Activated CD4-positive, alpha-beta T cell treated with anti-CD3 and anti-CD28 coated beads, Interleukin-2, Interleukin-4, amounts not matched to agents 100 ng/mL and 50 ng/mL, durations not matched to agents 16 hours and 8 hours (primary cell): ENCODE measurements at places on chromosomes 11 and 22.
A peak's percentile ranks its signal among the peaks of the same experiment; 100 is the strongest.

DNA sequence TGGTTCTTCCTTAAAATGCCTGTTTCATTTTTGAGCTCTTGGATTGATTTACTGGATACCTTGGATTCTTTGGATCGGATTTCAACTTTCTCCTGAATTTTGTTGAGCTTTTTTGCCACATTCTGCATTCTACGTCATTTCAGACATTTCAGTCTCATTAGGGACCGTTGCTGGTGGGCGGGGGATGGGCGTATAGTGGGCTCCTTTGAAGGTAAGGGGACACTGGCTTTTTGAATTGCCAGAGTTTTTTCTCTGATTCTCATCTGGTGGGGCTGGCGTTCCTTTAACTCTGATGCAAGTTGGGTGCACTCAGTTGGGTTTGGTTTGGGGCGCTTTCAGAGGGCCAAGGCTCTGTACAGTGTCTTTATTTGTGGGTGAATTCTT is 216.5 kb downstream of the DYNC2H1 start:
- no peak for DNase-seq

DNA sequence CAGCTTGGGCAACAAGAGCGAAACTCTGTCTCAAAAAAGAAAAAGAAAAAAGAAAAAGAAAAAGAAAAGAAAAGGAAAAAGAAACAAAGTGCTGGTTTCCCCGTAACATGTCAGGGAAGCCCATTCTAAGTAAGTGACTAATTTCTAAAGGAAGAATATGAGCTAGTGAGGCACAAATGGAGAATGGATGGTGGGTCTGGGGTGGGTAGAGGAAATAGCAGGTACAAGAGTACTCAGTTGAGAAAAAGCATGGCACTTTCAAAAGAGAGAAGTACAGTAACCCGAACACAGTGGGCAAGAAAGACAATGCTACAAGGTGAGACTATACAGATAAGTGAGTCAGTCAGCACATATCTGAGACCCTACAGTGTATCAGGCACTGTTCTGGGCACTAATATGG is 4.5 kb downstream of the MAJIN start:
- peak; percentile 59 for DNase-seq

GRCh38 chr22:45760682-45761081 is 89.0 kb downstream of the ATXN10 start:
- DNase-seq, result no peak

DNA sequence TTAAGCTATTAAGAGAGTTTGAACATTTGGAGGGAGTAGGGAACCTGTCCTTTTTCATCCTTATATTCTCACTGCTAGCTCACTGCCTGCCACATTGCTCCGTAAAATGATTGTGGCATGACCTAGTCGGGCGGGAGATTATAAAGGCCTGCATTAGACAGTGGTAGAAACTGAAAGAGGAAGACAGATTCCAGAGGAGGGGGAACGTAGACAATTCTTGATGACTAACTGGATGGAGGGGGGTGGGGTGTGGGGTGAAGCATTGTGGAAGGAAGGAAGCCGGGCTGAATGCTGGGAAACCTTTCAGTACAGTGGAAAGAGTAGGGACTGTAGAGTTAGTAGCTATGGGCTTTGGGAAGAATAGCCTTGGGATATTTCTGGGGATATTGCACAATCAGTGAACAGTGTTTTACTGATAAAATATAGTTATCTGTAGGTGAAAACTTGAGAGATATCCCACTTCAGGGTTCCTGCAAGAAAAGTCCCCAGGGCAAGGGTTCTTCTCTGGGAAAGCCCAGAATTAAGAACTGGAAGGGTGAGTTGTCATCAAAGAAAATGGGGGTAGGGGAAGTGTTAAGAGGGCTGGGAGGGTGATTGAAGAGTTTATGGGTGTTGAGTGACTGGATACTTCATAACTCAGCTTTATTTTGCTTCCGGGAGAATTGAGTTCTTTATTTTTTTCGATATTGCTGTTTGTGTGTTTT is 2.1 kb downstream of the MED15 start:
- peak; percentile 59 for DNase-seq

DNA sequence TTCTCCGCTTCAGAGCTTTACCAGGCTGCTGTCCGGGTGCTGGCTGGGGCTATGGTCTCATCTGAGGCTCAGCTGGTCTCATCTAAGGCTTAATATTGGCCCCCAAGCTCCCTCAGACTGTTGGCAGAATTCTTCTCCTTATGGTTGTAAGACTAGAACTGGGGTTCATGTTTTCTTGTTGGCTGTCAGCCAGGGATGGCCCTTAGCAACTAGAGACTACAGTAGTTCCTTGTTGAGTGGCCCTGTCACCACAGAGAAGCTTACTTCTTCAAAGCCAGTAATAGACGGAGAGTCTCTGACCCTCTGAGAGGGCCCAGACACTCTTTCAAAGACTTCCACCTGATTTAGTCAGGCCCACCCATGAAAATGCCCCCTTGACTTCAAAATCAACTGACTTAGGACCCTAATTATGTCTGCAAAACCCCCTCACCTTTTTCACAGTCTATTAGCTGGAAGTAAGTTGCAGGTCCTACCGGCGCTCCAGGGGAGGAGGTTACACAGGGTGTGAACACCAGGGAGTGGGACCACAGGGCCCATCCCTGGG is 24.2 kb upstream of the TREH start:
- DNase-seq, result no peak

DNA sequence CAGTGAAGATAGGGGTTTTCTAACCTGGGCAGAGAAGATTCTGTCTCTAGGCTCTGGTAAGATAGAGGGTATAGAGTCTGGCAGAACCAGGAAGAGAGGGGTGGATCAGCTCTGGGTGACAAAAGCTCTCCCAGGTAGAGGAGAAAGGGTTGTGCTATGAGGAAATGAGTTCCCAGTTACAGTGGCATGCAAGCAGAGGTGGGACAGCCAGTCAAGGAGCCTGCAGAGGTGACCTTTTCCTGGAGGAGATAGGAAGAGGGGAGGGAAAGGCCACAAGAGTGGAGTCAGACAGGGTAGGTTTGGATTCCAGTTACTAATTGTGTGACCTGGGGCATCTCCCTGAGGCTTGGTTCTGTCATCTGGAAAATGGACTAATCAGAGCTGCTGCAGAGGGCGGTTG is 3.4 kb upstream of the CAPN5 start:
- no peak for DNase-seq

- no peak for DNase-seq
Measured at GRCh38 chr11:32224580-32224979, 133.7 kb downstream of the RCN1 start.

DNA sequence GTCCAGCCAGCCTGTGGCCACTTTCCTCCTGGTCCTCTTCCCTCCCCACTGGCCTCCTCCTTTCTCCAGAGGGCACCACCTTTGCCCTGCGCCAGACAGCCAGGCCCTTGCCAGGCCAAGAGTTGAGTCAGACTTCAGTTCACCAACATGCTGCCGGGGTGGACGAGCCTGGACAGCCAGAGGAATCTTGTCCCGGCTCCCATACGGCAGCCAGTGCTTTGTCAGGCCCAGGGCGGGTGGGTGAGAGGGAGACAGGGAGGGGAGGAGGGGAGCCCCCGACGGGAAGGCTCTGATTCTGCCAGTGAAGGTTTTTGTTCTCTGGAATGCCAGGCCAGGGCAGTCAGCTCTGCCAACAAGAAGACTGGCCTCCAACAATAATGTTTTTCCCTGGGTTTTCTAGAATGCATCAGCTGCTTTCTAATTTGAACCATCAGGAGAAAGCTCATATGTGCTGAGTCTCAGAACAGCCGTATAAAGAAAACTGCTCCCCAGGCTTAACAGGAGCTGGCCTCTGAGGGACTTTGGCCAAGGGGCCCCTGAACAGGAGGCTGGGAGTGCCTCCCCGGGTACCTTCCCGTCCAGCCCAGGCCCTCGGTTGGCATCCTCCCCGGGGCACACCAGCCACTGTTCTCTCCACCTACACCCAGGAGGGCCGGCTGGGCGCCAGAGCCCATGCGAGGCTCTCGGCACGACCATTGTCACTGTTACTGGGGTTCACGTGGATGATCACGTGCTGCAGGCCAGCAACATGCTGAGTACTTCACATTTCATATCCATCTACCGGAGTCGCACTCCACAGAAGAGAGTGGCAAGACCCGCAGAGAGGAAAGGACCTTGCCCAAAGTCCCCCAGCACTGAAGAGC is 28.6 kb downstream of the LIF start:
- no peak for DNase-seq

DNA sequence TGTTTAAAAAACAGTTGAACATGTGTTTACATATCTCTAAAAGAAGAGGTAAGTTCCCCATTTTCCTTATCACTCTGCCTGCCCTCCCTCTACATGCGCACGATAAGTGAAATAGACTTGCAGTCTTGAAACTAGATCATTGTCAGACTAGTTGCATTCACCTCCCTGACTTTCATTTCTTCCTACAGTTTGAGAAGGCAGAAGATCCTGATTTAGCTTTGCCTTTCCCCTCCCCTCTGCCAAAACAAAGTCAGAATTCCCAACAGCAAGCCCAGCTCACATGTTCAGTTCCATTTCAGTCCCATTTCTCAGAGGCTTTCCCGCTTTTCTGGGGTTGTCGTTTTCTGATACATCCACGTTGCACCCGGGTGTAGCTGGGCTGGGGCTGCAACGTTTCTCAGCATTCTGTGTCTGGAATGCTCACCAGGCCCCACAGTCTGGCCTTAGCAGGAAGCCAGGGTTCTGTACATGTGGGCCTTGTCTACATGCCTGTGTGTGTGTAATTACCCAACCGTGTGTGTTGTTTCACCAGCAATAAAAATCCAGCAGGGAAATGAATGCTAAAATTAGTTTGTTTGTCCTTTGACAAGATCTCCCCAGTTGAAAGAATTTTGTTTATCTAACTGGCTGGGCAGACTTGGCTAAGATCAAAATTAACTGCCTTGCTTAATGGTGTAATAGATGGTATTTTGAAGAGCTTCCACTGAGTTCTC is 179.2 kb downstream of the DBX1 start:
- DNase-seq, result no peak

- peak; percentile 66 for DNase-seq
Measured at GRCh38 chr22:37260901-37261336, 16.9 kb upstream of the RAC2 start.

DNA sequence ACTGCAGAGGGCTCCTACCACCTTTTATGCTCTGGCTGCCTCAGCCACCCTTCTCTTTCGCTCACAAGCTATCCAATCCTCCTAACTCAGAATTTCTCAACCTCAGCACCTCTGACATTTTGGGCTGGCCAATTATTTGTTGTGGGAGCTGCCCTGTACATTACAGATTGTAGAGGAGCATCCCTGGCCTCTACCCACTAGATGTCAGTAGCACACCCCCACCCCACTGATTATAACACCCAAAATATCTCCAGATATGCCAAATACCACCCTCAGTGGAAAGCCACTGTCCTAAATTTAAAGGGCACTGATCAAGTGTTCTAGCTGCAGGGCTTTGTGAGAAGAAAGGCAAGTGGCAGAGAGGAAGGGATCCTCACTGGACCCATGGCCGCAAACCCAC is 443.1 kb downstream of the SOX6 start:
- no peak for DNase-seq

GRCh38 chr11:132718711-132719671 is 813.3 kb downstream of the OPCML start:
- DNase-seq, result peak; percentile 35

- DNase-seq, result no peak
Measured at GRCh38 chr11:122741613-122742300, 86.2 kb downstream of the UBASH3B start.

DNA sequence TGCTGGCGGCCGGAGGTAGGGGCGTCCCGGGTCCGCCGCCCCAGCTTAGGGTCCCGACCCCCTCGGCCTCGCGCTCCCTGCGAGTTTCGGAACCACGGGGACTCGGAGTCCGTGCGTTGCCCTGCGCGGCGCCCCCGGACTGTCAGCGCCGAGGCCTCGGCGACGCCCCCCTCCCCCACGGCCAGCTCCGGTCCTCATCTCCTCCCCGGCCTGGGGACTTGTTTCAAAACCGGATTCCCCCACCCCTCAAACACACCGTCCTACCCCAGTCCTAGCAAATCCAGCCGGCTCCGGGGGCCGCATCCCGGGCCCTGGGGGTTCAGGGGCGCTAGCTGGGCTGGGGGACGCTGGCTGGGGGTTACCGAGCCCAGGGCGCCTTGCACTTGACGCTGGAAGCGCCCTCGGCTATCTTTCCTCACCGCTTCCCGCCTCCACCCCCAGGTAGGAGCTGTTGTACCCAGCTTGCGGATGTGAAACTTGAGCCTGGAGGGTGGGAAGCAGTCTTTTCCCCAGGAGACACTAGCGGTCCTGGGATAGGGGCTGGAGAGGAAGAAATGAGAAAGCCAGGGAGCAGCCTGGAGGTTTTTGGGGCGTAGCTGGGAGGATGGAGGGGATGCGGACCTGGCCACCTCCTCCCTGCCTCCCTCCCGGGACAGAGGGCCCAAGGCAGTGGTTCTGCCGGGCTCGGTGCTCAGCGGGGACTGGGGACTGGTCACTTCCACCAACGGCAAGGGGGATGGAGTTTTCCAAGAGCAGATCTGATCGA is 550 bp downstream of the FBLN1 start:
- DNase-seq, result no peak

GRCh38 chr22:36901411-36902142 is 11.9 kb upstream of the CSF2RB start:
- DNase-seq, result peak; percentile 58

DNA sequence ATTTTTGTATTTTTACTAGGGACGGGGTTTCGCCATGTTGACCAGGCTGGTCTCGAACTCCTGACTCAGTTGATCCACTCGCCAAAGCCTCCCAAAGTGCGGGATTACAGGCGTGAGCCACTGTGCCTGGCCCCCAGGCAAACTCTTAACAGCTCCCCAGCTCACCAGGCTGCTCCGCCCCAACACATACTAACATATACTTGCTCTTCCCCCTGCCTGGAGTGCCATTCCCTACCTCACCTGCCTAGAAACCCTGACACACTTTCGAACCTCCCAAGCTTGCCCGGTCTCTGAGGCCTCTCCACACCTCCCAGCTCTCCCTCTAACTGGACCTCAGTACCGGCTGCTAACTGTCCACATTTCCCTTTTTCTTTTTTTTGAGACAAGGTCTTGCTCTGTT is 8.5 kb downstream of the MAP4K2 start:
- DNase-seq, result no peak

GRCh38 chr22:31828739-31829138 is 74.9 kb downstream of the DEPDC5 start:
- no peak for DNase-seq

GRCh38 chr11:78878631-78879030 is 304.0 kb upstream of the NARS2 start:
- no peak for DNase-seq

DNA sequence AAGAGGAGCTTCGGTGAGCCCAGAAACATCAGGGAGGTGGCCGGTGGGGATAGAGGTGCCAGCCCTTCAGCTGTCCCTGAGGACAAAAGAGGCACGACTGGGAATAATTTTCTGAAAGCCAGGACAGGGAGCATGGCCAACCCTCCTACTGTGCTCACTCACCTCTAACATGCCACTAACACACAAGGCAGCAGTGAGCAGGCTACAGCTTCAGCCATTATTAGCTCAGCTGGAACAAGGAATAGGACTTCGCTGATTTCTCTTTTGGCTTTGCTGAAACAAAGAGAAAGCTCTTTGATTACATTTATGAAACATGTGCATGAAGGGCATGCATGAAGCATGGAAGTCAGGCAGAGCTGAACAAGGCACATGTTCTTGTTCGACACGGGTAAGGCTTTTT is 12.1 kb upstream of the OR10A5 start:
- DNase-seq, result no peak

DNA sequence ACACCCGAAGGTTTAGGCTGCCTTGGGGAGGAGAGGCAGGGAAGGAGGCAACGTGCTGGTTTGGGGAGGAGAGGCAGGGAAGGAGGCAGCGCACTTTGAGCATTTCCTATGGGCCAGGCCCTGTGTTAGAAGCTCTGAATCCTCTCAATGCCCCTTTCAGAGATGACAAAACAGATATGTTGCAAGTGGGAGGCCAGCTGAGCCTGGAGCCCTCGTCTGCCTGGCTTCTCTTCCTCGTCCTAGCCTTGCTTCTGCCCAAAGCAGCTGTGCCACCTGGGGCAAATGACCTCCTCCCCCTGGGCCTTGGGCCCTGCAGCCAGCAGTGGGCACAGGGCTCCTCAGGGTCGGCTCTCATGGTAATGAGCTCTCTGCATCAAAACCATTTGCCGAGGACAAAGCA is 15.3 kb upstream of the LRRC32 start:
- no peak for DNase-seq
